ENCODE measurements at places on chromosomes 6 and 20.

DNA sequence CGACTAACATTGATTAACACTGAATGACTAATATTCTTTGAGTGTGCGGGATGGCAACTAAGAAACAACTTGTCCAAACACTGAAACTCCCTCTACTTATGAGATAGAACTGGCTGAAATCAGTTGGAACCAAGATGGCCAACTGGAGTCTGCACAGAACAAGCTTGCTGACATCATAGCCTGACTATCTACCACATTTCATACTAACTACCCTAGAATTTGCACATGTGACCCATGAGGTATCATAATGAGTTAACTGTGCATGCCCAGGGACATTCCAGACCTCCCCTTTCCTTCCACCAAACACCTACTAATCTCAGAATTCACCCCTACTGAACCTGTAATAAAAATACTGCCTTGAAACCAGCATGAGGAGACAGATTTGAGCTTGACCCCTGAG is 43.2 kb downstream of the PHIP start:
- DNase-seq, result no peak

DNA sequence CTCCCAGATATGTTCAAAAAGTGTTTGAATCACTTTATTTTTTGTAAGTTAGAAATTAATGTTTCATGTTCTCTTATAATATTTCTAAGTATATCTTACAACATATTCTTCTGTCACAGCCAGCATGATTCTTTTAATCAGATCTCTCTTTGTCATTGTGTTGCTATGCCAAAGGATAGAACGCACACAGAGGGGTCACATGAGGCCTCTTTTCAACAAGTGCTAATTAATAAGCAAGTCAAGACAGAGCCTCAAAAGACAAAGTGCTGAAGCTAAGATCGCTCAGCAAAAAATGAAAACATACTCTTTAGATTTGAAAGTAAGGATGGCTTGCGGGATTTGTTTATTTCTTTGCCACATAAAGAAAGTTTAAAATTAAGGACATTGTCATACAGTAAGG is 508.8 kb upstream of the PTCHD4 start:
- no peak for DNase-seq

DNA sequence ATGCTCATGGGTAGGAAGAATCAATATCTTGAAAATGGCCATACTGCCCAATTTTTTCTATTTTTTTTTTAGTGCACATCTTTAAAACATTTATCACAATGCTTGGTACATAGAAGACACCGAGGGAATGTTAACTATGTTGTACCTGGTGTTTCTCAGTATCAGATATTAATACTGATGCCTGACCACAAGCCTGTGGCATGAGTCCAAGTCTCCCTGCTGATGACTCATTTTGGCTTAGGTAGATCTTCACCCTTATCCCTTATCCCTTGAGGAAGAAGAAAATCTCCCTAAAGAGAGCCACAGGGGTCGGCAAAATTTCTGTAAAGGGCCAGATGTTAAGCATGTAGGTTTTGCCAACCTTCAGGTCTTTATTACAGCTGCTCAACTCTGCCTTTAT is 14.5 kb downstream of the CD109 start:
- DNase-seq, result no peak

DNA sequence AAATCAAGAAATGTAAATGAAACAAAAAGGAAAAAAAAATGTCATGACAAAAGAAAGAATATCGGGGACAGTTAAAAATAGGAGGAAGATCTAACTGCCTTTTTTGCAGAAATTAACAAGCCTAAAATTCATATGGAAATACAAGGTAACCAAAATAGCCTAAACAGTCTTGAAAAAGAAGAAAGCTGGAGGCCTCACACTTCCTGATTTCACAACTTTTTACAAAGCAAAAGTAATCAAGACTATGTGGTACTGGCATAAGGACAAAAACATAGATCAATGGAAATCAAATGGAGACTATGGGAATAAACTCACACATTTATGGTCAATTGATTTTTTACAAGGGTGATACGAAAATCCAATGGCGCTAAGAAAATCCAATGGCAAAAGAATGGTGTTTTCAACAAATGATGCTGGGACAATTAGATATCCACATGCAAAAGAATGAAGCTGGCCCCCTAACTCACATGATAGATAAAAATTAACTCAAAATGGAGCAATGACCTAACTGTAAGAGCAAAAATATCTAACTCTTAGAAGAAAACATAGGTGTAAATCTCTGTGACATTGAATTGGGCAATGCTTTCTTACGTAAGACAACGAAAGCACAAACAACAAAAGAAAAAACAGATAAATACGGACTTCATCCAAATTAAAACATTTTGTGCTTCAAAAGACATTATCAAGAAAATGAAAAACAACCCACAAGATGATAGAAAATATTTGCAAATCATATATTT is 24.5 kb downstream of the MAP3K5 start:
- DNase-seq, result no peak

- DNase-seq, result no peak
Observed at GRCh38 chr6:106275692-106276091, 49.9 kb downstream of the ATG5 start.

GRCh38 chr6:43189776-43190304 is 7.8 kb downstream of the CUL9 start:
- no peak for DNase-seq

GRCh38 chr6:148616841-148617240 is 130.0 kb upstream of the UST start:
- no peak for DNase-seq

DNA sequence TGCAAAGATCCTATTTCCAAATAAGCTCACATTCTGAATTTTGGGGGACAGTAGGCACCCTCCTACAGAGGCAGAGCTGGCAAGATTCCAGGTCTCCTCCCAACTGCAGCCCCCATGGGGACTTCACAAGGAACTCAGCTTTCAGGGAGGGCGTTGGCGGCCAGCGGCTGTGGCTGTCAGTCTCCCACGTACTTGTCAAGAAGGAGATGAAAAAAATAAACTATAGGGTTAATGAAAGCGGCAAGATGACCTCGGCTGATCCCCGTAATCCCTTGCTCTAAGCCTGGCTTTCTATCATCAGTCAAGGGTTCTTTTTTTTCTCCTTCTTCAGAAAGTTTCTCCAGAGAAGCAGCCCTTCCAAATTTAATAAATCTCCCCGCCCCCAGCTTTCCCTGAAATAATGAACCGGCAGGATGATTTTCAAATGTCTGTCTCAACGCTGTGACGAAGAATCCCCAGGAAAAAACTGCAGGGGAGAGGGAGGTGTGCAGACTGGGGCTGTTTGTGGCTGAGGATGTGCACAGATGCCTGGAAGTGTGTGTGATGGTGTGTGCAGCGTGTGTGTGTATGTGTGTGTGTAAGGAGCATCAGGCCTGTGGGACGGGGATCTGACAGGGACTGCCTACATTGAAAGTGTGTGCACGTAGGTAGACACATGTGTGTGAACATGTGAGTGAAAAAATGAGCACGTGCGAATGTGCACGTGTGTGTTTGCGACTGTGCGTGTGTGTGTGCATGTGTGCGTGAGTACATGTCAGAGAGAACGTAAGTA is 78.7 kb downstream of the SLC2A10 start:
- DNase-seq, result no peak

- DNase-seq, result no peak
Observed at GRCh38 chr20:1297486-1297885, 31.4 kb downstream of the SNPH start.

DNA sequence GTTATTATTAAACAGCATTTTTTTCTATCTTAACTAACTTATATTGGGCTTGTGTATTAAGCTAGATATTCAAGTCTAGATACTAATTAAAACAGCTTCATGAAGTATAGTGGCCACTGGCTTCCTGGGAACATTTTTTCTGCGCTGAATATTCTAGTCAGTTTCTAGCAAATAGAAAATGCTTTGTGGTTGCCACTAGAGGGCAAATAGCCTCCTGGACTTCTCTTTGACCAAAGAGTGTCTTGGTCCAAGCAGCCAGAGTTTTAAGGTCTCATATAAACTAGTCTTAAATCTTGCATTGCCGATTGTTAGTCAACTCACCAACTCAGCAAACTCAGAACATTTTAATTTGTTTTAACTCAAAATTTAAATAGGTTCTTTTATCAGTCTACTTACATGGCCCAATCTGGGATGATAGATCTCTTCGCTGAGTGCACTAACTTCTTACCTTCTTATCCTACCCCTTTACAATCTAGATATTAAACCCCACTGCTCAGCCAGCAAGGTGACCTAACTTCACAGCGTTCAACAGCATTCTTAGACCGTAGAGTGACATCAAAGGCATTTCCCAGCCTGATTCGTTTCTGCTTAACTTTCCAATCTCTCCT is 24.6 kb upstream of the ID4 start:
- no peak for DNase-seq

GRCh38 chr6:15948930-15949900 is 179.7 kb upstream of the MYLIP start:
- DNase-seq, result no peak

DNA sequence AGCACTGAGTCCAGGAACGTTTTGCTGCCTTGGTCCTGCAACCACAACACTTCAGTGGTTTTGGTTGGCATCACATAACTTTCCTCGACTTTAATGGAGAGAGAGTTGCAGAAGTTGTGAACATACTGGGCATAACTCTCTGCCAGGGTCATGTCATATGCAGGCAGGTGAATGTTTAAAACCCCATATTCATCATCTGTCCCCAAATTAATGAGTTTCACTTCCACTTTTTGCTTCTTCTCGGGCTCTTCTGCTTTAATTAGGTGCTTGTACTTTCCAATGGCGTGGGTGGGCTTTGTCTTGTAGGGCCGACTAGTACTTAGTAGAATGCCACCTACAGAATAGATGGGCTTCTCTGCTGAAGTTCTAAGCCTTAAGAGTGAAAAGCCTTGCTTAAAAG is 45.2 kb upstream of the TFAP2A start:
- no peak for DNase-seq

- DNase-seq, result no peak
Observed at GRCh38 chr6:91575032-91575431, 988.2 kb upstream of the MAP3K7 start.

DNA sequence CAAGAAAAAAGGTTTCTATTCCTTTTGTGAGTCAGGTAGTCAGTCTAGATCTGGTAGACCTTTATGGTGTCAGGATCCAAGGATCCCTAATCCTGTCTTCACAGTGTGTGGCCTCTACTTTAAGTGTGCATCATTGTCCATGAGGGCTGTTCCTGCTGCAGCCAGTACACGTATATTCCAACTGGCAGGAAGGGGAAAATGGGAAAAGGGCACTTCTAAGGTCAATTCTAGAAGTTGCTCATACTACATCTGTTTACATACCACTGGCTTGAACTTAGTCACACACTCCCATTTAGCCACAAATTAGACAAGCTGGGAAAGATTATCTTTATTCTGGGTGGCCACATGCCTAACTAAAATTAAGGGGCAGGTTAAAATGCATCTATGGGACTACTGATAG is 9.7 kb upstream of the MMS22L start:
- DNase-seq, result no peak

- DNase-seq, result no peak
Observed at GRCh38 chr20:49701241-49701790, 12.4 kb downstream of the B4GALT5 start.

DNA sequence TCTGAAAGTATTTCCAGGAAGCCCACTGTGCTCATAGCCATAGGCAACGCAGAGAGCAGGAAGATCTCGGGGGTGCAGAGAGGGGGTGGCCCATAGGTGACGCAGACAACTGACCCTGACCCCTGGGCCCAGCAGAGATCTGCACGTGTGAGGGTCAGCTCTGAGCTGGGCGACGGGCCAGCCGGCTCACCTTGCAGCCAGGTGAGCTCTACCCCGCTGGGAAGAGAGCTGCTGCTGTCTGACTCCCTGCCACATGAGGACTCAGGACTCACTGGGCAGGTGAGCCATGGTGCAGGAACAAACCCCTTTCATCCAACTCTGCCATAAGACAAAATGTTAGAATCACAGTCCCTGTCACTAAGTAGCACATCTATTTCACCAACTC is 19.6 kb downstream of the ZBTB46 start:
- DNase-seq, result no peak

- no peak for DNase-seq
Observed at GRCh38 chr6:100923481-100924165, 42.5 kb upstream of the ASCC3 start.

GRCh38 chr6:130968476-130968875 is 94.6 kb downstream of the EPB41L2 start:
- DNase-seq, result no peak

- no peak for DNase-seq
Observed at GRCh38 chr6:111949546-111949945, 76.3 kb upstream of the FYN start.

DNA sequence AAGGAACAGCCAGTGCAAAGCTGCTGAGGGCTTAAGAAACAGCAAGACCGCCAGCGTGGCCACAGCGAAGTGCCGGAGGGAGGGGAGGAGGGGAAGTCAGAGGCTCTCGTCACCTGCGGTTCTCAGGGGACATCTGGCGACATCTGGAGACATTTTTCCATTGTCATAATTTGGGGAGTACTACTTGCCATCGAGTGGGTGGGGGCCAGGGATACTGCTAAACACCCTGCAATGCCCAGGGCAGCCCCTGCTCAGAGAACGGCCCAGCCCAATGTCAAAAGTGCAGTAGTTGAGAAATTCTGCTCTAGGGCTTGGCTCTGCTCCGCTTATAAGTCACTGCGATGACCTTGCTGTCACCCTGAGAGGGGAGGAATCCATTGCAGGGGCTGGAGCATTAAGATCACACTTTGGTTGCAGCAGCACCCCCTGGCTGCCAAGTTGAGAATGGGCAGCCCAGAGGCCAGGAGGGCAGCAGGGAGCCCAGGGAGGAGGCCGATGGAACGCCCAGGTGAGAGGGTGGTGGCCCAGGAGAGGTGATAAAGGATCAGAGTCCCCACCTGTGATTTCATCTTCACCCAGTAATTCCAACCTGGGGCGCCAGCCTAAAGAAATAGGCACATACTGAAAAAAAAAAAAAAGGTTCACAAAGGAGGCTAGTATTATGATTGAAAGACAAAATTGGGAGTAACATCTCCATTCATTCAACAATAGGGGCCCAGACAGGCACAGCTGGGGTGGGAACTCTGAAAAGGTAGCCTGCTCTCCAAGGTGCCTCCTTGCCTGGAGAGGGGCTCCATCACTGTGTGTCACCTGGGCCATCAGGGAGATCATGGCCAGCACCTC is 218.2 kb downstream of the BMP7 start:
- DNase-seq, result no peak

DNA sequence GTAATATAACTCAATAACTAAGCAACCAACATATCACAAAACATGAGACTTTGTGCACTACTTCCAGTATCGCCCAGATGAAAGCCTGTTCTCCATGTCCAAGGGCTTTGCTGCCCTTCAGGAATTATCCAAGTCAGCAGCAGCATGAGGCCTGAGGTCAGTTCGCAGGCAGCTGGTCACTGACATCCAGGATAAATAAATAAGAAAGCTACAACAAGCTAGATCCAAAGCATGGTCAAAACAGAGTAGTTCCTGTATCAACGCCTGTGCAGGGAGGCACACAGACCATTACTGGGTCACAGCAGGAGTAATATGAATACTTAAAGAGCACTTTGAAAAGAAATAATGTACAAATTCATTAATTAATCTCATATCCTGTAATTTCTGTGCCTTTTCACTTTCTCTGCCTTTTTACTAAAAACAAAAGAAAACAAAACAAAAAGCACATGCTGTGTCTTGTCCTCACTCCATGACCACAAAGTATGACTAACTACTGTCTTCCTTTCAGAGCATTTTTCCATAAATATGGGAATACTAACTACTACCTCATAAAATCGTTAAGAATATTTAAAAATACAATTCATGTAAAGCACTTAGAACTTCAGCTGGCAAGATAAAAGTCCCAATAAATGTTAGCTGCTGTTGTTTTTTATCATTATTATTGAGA is 374.9 kb upstream of the IRAK1BP1 start:
- DNase-seq, result no peak

Measured in stimulated activated CD8-positive, alpha-beta memory T cell treated with anti-CD3 and anti-CD28 coated beads, Interleukin-2, amount 100 ng/mL, for 1 hour (primary cell).